ENCODE measurements at places on chromosomes 13 and 19.

- peak; percentile 88 for DNase-seq
Measured at GRCh38 chr19:14118165-14119051, 846 bp upstream of the PRKACA start.

- DNase-seq, result no peak
Measured at GRCh38 chr19:2608602-2608922, 93.9 kb downstream of the GNG7 start.

GRCh38 chr19:17352608-17353280 lies 15.4 kb downstream of the GTPBP3 start:
- no peak for DNase-seq

DNA sequence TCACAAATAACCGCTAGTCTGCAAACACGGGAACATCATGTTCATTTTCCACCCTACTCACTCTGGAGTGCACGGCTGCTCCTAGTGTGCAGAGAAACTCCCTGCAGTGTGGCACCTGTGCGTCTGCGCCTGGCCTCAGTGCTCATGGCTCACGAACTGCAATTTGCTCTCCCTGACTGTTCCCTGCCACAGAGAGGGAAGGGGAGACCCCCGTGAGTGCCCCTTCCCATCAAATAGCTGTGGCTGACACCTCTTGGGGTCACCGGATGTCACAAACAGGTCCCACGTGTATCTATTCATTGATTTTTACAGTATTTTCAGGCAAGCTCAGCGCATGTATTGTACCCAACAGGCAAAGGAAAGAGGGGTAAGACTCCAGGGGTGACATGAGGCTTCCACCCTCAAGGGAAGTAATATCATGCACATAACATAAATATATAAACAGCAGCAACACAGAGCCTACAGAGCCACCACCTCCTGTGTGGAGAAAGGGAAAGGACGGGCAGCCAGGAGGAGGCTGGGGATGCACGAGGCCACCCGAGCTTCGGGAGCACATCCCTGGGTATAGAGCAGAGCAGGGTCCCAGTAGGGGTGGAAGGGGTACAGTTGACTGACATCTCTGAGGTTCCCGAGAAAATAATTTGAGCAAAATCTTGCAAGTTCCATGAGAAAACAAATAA lies 140.3 kb upstream of the SOX1 start:
- no peak for DNase-seq

DNA sequence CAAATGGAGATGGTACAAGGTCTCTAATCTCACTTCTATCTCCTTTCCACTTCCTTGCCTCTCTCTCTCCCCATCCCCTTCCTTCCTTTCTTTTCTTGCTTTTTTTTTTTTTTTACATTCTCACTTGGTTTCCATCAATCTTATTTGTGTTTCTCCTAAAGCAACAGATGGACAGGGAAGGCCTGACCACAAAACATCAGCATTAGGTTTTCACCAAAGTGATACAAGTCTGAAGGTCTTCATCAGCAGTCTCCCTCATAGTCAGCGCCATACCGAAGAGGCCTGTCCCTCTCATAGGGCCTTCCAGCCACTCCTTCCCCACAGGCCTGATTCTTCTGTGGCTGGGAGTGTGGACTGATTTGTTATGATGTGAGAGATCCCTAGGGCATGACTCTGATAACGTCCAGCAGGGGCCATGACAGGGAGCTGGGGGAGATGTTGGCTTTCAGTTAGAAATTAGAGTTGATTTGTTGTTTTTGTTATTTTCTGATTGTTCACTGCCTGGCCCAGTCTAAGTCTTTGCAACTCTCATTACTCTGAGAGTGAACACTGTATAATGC lies 158.7 kb downstream of the SLC7A1 start:
- DNase-seq, result peak; percentile 12

- DNase-seq, result no peak
Measured at GRCh38 chr19:46032597-46033025, 8.2 kb downstream of the IGFL4 start.

DNA sequence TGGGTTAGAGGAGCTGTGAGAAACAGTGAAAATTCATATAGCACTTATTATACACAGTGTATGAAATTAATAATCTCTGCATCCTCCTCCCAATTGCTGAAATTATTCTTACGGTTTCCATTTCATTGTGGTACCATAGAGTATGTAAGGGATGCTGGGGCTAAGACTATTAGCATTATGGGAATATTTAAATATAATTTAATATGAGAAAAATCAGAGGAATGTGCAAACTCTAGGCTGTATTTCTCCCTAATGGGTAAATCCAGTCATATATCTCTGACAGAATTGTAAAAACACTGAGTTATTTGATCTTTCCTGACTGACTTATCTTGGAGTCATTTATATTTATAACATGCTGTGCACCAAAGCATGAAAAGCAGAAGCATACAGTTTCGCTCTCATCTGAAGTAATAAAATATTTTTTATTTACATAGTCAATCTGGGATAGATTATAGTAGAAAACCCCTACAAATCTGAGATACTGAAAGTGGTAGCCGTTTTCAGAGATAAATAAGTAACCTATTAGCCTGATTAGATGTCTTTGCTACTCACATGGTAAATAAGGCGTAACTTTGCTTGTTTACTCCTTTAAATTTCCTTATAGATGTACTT lies 34.9 kb downstream of the LRCH1 start:
- DNase-seq, result no peak

GRCh38 chr13:80830431-80830830 lies 489.5 kb upstream of the SPRY2 start:
- DNase-seq, result no peak

DNA sequence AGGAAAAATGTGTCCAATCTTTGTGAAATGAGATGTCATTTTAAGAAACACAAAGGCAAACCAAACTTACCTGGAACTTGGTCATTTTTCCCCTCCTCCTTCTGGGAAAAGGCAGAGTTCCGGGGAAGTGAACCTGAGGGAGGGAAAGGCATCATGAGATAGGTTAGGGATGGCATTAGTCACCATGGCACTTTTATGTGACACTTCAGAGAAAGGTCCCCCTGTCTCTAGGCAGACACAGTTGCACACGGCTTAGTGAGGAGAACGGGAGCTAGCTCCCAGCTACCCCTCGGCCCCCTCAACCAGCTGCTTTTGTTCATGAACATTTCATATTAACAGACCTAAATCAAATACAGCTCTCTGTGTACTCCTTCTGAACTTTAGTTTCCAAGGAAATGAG lies 1.5 kb downstream of the ZNF235 start:
- DNase-seq, result no peak

DNA sequence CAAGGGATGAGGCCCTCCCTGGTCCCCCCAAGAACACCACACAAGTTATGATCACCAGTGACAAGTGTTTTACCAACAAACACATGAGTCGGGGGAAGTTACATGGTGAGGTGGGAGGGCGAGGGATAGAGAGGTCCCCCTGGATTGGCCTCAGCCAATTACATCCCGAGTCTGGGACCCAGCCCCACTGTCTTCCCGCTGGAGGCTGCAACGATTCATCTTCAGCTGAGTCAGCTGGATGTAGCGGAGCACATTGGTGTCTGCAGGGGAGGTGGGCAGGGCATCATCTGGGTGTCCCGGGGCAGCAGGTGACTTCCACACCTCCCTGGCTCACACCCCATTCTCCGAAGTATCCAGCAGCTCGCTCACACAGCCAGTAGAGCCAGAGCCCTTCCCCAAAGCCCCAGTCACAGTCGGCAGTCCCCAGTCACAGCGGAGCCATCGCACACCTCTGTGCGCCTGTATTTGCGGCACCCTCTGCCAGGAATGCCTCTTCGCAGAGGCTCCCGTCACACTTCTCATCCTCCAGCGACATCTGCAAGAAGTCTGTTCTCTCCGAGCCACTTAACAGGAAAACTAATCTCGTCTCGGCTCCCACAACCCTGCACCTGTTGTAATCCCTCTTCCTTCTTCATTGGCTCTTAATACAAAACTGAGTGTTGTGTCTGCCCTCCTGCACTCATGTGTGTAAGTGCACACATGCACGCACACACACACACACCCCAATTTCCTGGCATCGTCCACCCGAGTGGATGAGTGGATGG lies 2.0 kb downstream of the TTC9B start:
- no peak for DNase-seq

GRCh38 chr19:1935484-1936208 lies 5.3 kb upstream of the CSNK1G2 start:
- peak; percentile 31 for DNase-seq

GRCh38 chr19:2782329-2782935 lies 641 bp downstream of the SGTA start:
- peak; percentile 21 for DNase-seq

GRCh38 chr19:53864308-53864836 lies 3.3 kb upstream of the MYADM start:
- DNase-seq, result no peak

DNA sequence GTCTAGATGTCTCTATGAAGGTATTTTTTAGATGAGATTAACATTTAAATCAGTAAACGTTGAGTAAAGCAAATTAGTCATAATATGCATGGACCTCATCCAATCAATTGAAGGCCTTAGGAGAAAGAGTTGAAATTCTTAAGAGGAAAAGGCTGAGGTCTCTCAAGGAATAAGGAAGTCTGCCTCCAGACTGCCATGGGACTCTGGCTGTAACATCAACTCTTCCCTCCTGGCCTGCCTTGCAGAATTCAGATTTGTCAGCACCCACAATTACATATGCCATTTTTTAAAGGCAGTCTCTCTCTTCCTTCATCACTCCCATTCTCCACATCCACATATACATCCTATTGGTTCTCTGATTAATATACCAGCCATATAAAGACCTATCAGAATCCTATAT lies 28.8 kb upstream of the INTS6 start:
- no peak for DNase-seq

DNA sequence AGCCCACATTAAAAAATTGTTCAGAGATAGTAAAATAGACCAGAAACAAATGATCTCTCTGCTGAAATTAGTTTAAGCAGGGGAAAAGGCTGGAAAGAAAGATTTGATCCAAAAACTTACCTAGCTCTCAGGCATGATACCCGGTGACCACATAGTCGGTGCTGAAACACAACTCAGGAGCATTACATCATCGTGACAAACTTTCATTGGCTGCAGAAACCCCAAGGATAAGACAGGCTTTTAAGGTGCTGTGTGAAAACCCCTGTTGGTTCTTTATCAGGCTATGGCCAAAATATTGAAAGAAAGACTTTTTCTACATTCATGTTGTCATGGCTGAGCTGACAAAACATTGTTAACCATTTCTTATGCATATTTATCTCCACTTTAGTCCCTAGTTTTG lies 171.7 kb upstream of the KLF12 start:
- no peak for DNase-seq

DNA sequence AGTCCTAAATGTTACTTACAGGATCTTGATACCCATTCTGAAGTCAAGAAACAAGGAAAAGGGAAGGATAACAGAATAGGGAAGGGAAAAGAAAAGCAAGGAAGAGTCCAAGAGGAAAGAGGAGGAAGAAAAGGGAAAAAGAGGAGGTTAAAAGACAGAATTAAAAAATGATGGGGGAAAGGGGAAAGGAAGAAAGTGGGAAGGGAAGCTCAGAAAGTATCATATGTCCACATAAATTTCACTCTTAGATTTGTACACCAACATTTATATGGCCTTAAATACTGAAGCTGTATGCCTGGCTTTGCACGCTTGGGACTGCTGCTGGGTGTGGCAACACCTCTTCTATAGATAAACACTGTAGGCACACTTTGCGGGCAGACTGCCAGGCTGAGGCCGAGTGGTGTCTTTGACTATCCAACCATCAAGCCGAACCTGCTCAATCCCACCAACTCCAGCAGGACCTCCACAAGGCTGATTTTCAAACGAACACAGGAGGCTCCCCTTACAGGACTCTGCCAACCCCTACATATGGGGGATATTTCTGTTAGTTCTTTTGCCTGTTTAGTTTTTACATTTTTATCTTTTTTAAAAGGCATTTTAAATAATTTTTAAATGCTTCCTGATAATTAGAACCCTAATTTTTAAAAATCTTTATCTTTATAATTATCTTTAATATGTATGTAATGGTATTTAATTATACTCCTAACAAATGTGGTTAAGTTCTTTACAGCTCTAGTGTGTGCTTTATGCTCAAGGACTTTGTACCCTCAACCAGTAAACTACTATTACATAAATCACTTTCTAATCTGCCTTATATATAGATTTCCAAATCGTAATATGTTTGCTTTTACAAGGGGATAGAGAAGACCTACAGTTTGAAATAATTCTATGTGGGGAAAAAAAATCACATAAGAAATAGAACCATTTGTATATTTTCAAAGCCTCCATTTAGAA lies 154.2 kb downstream of the DIAPH3 start:
- no peak for DNase-seq

DNA sequence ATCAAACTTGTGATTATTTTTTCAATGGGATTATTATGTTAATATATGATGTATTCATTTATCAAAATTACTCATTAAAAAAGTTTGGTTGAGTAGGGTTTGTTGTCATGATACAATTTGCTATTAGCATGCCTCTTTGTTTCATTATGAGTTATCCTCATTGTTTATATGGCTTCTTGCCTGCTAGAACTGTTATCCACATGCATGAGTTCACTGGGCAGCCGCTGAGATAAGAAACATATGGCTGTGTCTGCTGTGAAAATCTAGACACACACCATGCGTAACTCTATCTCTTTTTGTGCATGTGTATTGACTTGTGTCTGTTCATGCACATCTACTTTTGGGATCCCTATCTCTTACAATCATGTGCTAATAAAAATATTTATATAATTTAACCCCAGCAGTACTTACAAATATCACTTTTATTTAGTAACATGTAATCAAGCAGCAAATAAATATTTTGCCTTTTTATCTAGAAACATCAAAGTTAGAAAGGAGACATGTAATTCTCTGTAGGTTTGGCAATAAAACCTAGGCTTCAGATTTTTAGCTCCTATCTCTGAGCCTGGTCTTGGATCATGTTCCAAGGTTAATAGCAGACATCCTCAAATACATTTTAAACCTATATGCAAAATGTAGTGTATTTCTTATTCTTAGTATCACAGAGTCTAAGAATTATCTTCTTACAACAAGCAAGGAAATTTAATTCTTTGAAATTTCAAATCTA lies 11.2 kb upstream of the KLF12 start:
- DNase-seq, result peak; percentile 70

DNA sequence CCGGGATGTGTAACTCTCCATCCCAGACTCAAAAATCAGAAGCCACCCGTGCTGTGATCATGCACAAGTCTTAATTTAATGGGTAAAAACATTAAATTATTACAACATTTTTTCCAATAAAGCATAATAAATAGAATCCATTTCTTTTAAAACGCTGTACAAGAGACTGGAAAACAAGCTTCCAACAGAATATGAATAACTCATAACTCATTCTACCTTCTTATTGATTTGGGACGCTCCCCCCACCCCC lies 523 bp upstream of the KRI1 start:
- no peak for DNase-seq

GRCh38 chr19:41657157-41657556 lies 30.3 kb upstream of the CEACAM4 start:
- DNase-seq, result no peak

DNA sequence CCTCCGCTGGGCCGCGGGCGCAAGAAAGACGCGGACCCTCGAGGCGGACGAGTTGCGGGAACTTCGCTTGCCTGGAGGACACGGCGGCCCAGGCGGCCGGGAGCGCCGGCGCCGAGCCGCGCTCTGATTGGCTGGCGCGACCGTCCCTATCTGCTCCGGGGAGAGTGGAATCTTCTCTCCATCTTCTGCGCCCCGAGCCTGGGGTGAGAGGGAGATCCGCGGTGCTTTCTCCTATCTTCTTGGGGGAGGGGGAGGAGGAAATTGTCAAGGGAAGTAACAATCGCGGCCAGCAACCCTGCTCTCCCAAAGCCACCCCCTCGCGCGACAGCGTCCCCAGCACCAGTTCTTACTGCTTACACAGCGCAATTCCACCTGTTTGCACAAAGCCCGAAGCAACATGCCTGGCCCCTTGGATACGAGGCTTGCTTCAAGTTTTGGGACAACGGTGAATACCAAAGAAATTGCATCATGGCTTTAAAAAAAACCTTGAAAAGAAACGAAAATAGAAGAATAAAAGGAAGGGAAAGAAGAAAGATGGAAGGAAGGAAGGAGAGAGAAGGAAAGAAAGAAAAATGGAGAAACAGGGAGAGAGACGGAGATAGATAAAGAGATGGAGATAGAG lies 4.8 kb downstream of the SOX21 start:
- DNase-seq, result no peak
